ENCODE measurements at places on chromosomes 6 and 20. TPM values are rescaled to one million over a fixed set of nuclear protein-coding genes. Genes with fewer than 3 reads are reported as not detected.

DNA sequence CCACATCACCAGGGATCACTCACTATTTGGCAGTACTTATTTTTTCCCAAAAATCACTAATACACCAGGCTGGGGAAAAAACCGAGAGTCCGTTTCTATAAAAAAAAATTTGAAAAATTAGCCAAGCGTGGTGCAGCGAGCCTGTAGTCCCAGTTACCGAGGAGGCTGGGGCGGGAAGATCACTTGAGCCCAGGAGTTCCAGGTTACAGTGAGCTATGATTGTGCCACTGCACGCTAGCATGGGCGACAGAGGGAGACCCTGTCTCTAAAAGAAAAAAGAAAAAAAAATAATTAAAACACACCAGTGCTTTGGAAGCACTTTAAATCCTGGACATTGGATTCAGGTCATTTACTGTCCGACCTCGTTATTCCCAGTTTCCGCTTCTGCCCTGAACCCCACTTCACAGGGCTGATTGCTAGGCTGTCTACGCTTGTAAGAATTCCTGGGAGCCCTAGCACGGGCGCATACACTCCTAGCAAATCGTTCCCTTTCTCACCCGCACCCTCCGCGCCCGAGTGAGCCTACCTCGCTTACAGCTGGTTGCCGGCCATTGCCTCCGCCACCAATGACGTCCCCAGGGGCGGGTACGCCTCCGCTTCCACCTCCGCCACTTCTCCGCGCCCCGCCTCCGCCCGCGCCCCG is at the start of gene TPMT:
Gene TPMT (minus strand): TSS at position 571 of the 643 bp plus-strand sequence. CDS start 5,950 bp downstream, outside the sequence.
- no peaks in the 10 kb centered on the region for H3K36me3 ChIP-seq
- peak within 1 kb of the TSS; percentile 59 for H3K27ac ChIP-seq
- H3K4me1 ChIP-seq = peaks cover 30% of the 10 kb centered on the region
- H3K27me3 ChIP-seq = no peaks in the 10 kb centered on the region
- H3K4me3 ChIP-seq = peak within 1 kb of the TSS; percentile 92

- H3K27me3 ChIP-seq = no peaks in the 10 kb centered on the region
- no peaks in the 10 kb centered on the region for H3K4me1 ChIP-seq
- no peak overlapping the region for H3K4me3 ChIP-seq
Observed at GRCh38 chr6:84549917-84550316, 214.5 kb downstream of the TBX18 start.

GRCh38 chr20:25286917-25287316 is 39.0 kb downstream of the PYGB start:
- H3K36me3 ChIP-seq = no peaks in the 10 kb centered on the region
- H3K4me1 ChIP-seq = no peaks in the 10 kb centered on the region
- DNase-seq = peak; percentile 11
- H3K27me3 ChIP-seq = no peaks in the 10 kb centered on the region

- no peaks in the 10 kb centered on the region for H3K4me1 ChIP-seq
- H3K27me3 ChIP-seq = no peaks in the 10 kb centered on the region
- no peaks in the 10 kb centered on the region for H3K36me3 ChIP-seq
- no peak for DNase-seq
- no peak overlapping the region for H3K27ac ChIP-seq
Observed at GRCh38 chr6:57064809-57065208, 18.3 kb downstream of the KIAA1586 start.

DNA sequence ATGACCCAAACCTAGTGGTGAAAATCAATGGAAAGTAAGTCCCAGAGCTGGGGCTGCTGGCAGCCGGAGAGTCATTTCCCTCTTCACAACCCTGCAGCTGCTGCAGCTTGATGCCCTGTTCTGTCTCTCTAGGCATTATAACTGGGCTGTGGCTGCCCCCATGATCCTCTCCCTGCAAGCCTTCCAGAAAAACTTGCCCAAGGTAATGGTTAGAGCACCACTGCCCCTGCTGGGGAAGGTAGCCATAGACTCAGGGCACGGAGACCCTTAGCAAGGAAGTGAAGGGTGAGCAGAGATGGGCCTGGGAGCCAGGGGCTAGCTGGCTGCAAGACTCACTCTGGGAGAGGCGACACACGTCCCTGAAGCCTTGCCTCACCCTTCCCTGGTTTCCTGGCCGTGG is 12.0 kb downstream of the LPIN3 start:
- no peaks in the 10 kb centered on the region for H3K27me3 ChIP-seq
- peaks cover 93% of the 10 kb centered on the region for H3K36me3 ChIP-seq
- no peak overlapping the region for H3K27ac ChIP-seq
- no peak for DNase-seq

Gene HLA-F
- 114 TPM for total RNA-seq
